ENCODE measurements at places on chromosomes 3 and 15.

DNA sequence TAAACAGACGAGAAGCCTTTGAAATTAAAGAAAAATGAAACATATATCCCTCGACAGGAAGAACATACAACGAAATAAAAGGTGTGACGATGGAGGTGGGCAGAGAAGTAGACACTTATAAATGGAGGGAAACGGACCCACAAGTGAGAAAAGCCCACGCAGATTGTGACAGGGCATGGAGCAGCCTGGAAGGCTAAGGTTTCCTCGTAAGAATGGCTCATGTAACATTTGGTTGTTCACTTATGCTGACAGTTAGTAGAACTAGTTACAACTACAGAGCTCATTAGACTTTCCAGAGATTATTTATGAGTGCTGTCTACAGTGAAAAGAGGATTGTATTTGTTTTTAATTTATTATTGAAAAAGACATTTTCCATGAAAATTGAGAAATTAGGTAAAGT, 82.6 kb downstream of the NR1I2 start:
- no peak for DNase-seq

- no peak for DNase-seq
Measured at GRCh38 chr15:90075420-90076289, 26.6 kb downstream of the IDH2 start.

DNA sequence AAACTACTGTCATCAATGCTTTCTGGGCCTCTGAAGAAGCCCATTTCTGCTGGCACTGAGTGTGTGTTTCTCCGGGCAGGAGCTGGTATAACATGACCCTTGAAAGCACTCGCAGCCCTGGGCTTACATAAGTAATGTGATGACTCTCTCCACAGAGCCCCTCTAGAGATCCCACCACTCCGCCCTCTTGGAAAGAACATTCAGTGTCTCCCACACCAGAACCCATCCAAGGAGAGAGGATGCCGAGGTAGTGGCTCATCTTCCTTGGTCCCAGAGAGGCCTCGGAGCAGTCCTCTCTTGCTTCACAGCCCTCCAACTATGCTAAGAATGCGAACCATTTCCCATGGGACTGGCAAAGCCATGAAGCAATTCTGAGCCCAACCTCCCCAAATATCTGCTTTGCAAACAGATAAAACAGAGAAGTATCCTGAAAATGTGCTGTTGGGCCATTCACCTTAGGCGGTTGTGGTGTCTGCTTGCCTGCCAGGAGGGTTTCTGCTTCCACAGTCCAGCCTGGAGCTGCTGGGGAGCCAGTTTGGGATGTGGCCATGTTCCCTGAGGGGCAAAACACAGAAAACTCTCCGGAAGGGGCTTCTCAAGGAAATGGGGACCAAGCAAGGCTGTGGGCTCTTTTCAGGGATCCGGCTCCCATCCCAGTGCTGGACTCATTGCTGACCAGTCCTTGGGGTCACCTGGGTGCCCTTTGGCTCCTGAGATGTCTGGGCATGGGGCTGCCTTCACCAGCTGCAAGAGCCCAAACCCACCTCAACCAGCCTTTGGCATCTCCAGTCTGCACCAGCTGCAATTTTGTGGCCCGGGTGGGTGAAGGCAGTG, 47.3 kb downstream of the AMOTL2 start:
- DNase-seq = no peak

DNA sequence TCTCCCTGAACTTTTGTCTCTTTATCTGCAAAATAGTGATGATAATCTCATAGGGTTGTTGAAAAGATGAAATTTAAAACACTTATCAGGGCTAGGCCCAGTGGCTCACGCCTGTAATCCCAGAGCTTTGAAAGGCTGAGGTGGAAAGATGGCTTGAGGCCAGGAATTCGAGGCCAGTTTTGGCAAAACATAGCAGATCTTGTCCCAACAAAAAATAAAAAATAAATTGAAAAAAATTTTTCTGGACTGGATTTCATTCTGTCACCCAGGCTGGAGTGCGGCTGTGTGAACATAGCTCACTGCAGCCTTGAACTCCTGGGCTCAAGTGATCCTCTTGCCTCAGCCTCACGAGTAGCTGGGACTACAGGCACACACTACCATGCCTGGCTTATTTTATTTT, 29.6 kb downstream of the LMLN start:
- DNase-seq = no peak

- no peak for DNase-seq
Measured at GRCh38 chr15:47872208-47872607, 154.9 kb downstream of the SEMA6D start.

- no peak for DNase-seq
Measured at GRCh38 chr15:67812241-67812644, 13.1 kb upstream of the SKOR1 start.

- peak; percentile 35 for DNase-seq
Measured at GRCh38 chr15:80450811-80451321, 46.7 kb downstream of the ARNT2 start.

- DNase-seq = no peak
Measured at GRCh38 chr15:63572749-63573464, 24.3 kb upstream of the FBXL22 start.

- no peak for DNase-seq
Measured at GRCh38 chr3:134991472-134992010, 196.5 kb downstream of the EPHB1 start.
